SJSA1 (cell line): ENCODE measurements at places on chromosomes 6 and 20. TPM values are rescaled to one million over a fixed set of nuclear protein-coding genes. Genes with fewer than 3 reads are reported as not detected.

The ABHD16A gene
- total RNA-seq, result 37.6 and 47.5 TPM in 2 replicates

The SIRPA gene
- total RNA-seq, result 2.4 and 4.7 TPM in 2 replicates

The CGA gene
- total RNA-seq, result not detected in 2 replicates

DNA sequence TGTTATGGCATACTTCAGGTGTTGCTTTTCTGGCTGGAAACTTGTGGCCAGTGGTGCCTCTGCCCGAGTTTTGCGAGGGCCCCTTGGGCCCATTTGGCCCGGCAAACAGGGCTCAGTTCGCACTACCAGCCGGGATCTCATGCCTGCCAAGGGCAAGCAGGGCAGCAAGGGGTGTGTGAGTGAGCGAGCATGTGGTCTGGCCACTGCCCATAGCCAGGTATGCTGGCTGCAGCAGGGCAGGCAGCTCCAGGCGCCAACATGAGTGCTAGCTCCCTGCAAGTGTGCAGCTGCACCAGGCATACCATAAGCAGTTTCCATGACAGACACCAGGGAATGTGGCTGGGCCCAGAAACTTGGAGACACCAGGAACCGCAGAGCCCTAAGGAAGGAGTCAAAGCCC is 389.5 kb downstream of the NKAIN2 start:
- no peaks in the 10 kb centered on the region for H3K36me3 ChIP-seq
- H3K27me3 ChIP-seq, result no peaks in the 10 kb centered on the region
- H3K4me3 ChIP-seq, result no peak overlapping the region
- H3K27ac ChIP-seq, result no peak overlapping the region
- DNase-seq, result no peak
